ENCODE measurements at places on chromosomes 1 and 21.
A peak's percentile ranks its signal among the peaks of the same experiment; 100 is the strongest.

DNA sequence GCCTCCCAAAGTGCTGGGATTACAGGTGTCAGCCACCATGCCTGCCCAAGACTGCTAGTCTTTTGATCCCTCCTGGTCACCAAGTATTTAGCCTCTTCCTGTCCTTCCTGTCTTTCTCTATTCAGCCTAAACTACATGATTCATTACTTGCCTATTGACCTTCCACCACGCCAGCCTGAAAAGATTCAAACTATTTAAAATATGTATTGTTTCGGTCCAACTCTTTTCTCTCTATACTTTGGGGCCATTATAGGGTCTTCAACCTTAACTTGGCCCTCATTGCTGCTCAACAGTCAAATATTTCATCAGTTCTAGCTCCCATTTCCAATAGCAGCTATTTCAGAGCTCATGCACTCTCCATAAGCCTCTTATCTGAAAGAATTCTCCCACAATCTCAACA, 153.0 kb downstream of the TNFSF18 start:
- DNase-seq: no peak

DNA sequence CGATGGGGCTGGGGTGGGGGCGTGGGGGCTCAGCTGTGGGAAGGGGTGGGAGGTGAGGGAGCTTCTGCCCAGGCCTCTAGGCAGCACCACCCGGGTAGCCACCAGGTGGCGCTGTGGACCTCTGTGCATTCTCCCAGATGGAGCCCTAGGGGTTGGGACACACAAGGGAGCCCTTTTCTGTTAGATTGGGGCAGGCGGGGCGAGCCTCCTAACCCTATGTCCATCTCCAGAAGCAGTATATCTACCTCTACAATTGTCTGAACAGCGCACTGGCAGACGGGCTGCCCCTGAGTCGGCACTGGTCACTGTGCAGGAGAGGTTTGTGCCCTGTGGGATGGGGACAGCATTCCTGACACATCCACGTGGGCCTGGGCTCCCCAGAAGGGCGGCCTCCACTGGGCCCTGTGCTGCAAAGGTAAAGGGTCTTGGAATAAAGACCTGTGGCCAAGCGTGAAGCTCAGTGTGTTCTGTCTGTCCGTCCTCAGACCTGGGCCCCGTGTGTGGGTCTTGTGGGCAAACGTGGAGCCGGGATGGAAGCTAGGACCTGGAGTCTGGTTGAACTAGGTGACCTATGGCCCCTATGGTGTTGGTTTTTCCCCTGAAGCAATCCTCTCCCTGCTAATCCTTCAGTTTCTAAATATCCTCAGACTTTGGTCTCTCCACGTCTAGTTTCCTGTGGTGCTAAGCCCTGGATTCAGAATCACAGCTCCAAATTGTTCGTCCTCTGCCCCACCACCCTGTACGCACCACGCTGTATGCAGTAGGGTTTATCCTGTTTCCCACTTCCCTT, 4.4 kb upstream of the LGR6 start:
- DNase-seq: peak; percentile 64

DNA sequence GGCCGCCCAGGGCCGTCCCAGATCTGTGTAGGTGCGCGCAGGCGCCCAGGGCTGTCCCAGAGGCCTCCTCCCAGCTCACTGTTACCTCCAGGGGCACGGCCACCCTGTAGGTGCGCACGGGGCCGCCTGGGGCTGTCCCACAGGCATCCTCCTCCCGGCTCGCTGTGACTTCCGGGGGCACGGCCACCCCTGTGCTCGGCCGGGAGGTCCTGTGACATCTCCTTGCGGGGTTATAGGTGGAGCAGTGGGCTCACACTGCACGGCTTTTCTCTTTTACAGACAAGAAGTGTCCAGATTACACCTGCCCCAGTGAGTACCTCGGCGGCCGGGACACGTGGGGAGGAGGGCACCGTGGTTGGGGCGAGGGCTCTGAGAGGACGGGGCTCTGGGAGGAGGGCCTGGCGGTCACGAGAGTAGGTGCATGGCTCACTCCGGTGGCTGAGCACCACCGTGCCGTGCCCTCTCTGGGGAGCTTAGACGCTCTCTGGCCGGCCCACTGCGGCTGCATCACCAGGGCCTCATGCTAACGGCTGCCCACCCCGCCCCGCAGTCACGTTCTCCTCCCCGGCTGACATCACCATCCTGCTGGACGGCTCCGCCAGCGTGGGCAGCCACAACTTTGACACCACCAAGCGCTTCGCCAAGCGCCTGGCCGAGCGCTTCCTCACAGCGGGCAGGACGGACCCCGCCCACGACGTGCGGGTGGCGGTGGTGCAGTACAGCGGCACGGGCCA, 21.4 kb downstream of the COL6A1 start:
- no peak for DNase-seq

- no peak for DNase-seq
Observed at GRCh38 chr1:176696109-176696508, 233.1 kb downstream of the PAPPA2 start.

- DNase-seq: no peak
Observed at GRCh38 chr21:26851109-26851944, 6.1 kb upstream of the ADAMTS1 start.

- no peak for DNase-seq
Observed at GRCh38 chr1:109827986-109828385, 64.3 kb upstream of the EPS8L3 start.

DNA sequence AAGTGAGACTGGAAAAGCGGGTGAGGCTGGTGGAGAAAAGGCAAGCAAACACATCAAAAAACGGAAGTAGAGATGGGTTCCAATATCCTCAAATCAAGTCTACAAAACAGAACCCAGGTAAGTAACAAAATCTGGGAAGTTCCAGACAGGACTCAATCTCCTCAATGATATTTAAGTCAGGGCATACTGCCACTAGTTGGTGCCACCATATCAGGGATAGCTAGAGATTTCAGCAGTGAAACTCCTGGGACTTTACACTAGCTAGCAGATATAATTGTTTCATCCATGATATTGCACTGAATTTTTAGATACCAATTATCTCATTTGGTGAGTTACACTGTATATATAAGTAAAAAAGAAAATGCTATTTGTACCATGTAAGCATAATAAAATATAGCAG, 52.0 kb downstream of the EYA3 start:
- no peak for DNase-seq

- DNase-seq: no peak
Observed at GRCh38 chr1:52613636-52614373, 11.6 kb downstream of the GPX7 start.

DNA sequence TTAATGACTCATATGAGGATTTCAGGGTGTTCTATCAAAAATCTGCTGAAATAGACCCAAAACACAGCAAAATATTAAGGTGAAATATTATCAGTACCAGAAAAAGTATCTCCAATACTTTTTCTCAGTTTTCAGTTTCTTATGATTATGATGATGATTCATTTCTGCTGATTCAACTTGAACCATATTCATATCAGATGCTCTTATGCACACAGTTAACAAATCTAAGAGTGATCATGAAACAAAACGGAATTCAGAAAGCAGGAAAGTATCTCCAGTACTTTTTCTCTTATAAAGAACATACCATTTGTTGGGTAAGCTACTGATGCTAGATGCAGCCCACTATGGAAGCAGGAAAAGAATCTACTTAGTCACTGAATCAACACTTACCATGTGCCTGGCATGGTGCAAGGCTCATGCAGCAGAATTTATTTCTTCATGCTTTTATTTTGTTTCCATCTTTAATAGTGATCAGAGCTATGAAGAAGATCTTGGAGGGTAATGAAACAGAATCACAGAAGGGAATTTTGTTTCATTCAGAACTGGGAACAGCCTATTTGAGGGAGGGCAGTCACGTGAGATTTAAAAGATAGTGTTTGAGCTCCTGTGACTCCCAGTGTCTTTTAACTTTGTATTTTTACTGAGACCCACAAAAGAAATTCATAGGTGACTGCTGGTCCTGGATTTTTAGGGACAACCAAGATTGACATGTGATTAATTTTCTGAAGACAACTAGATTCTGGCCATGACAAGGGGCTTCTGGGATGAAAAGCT, 480.6 kb downstream of the SETD4 start:
- DNase-seq: no peak

- DNase-seq: no peak
Observed at GRCh38 chr1:37515185-37516034, 844 bp upstream of the MEAF6 start.

- DNase-seq: no peak
Observed at GRCh38 chr1:157044326-157044725, 1.2 kb downstream of the ARHGEF11 start.

GRCh38 chr1:243508303-243508713, 252.5 kb downstream of the SDCCAG8 start:
- no peak for DNase-seq

DNA sequence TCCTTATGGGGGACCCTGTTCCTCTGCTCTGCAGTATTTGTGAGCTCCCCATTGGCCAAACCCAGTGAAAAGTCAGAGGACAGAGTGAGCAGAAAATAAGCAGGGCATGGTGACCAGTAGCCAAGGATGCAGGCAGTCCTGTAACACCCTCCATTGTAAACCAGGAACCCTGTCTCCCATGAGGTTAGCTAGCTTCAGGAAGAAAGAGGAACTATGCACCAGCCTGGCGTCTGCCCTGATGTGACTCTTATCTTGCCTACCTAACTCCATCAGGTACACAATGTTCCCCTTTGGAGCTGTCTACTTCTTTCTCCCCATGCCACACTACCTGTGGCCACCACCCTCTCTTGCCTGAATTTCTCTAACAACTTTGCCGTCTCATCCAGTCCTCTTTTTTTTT, 119.2 kb downstream of the LRIG2 start:
- no peak for DNase-seq

- DNase-seq: no peak
Observed at GRCh38 chr1:47161298-47162040, 24.2 kb downstream of the CYP4A22 start.

GRCh38 chr21:39062196-39062595, 121.1 kb downstream of the PSMG1 start:
- DNase-seq: no peak

GRCh38 chr1:119829625-119830024, 18.4 kb upstream of the REG4 start:
- DNase-seq: no peak

DNA sequence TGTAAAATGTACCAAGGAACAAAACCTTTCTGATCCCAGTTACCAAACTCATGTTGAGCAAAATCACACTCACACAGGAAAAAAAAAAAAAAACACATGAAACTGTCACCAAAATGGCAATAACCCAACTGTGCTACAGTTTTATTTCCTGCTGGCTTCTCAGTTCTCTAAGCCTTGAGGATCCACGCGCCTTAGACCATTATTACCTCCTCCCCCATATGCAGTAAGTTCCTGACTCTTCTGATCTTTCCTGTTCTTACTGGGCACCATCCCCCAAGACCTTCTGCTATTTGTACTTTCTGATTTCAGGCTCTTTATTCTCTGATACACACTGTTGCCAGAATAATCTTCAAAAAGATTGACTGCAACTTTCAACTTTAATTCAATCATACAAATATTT, 79.6 kb downstream of the SLC45A1 start:
- no peak for DNase-seq

DNA sequence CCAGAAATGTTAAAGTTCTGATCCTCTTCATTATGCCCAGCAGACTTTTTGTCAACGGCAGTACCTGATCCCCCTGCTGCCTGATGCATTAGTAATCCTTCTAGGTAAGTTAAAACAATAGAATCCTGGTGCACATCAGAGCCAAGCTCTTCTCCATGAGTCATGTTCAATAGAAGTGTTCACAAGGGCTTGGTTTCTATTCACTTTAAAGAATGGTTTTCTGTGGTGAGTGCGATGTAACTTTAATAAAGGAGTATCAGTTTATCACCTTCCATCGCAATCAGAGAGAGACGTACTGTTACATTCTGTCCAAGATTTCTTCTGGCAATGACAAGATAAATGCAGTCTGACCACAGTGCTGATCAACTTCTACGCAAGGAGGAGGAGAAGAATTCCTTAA, 96.8 kb downstream of the NRIP1 start:
- no peak for DNase-seq

DNA sequence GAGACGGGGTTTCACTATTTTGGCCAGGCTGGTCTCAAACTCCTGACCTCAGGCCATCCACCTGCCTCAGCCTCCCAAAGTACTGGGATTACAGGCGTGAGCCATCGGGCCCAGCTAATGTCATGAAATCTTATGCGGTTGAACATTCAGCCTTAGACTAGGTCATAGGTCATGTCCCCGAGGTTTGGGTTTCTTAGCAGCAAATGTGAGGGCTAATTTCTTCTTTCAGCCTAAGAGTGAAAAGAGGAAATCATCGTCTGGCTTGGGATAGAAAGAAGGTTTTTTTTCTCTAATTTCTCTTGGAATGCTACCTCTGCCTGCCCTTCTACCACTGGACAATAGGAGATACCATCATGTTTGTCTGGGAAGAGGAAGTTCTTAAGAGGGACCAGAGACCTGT, 18.0 kb upstream of the PIK3CD start:
- no peak for DNase-seq

GRCh38 chr1:69702085-69702484, 134.4 kb downstream of the LRRC7 start:
- DNase-seq: no peak

Data from activated CD4-positive, alpha-beta T cell treated with anti-CD3 and anti-CD28 coated beads for 1 hour (primary cell).